ENCODE measurements at places on chromosomes 3 and 15. TPM values are rescaled to one million over a fixed set of nuclear protein-coding genes. Genes with fewer than 3 reads are reported as not detected.

CLRN1 gene
- total RNA-seq: not detected

ARPP21 gene
- total RNA-seq: not detected

MUSTN1 gene
- total RNA-seq: 2.3 TPM

PIGZ gene
- total RNA-seq: 1.4 TPM

CHRNB4 gene
- not detected for total RNA-seq

CYP8B1 gene
- not detected for total RNA-seq

CLDN18 gene
- total RNA-seq: not detected

WDR72 gene
- 0.43 TPM for total RNA-seq

BBX gene
- total RNA-seq: 108 TPM

GPR62 gene
- total RNA-seq: 0.40 TPM

- no peak overlapping the region for H3K4me3 ChIP-seq
- no peak for DNase-seq
- no peaks in the 10 kb centered on the region for H3K4me1 ChIP-seq
- no peaks in the 10 kb centered on the region for H3K27me3 ChIP-seq
- no peaks in the 10 kb centered on the region for H3K36me3 ChIP-seq
Observed at GRCh38 chr3:160675566-160676124, 1.3 kb upstream of the ARL14 start.

DNA sequence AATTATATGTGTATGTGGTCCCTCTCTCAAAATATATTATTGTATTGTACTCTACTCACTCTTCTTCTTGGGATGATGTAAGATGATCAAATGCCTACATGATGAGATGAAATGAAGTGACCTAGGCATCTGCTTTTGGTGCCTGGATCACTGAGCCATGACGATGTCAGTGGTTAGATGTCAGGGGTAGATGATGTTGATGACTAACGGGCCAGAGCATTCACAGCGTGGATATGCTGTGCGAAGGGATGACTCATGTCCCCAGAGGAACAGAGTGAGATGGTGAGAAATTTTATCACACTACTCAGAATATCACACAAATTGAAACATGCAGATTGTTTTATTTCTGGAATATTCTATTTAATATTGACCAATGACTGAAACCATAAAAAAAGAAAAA is 233.9 kb upstream of the CADM2 start:
- DNase-seq: no peak
- no peaks in the 10 kb centered on the region for H3K36me3 ChIP-seq
- H3K27me3 ChIP-seq: no peaks in the 10 kb centered on the region

DNA sequence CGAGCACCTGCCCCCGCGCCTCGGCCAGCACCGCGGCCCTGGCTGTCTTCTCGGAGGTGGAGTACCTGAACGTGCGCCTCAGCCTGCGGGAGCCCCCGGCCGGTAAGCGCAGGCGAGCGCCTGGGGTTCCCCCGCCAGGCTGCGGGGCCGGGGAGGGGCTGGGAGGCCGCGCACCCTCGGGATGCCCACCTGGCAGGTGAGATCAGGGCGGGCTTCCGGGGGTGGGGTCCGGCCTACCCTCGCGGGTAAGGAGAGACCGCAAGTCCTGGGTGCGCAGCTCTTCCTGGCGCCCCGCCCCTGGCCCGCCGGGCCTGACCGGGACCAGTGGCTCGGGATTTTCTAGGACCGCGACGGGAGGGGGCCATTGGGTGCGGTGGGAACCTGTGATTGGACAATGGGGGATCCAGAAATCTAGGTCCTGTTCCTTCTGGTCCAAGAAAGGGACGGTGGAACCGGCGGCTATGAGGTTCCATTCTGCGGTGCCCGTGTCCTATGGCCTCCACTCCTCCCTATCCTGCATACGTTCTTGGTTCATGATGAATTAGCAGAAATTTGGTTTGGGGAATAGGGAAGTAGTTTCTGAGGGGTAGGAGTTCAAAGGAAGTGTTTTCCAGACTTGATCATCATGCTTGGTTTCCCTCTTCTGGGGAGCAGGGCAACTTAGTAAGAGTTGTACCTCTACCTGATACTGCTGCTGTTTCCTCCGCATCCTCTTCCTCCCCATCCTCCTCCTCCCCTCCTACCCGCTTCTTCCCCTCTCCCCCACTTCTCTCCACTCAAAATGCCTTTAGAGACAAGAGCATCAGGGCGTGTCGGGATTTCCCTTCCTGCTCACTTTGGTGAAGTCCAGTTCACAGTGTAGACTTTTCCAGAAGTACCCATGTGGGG is 808 bp downstream of the ARRDC4 start:
- no peaks in the 10 kb centered on the region for H3K36me3 ChIP-seq
- peak overlapping the region; percentile 17 for H3K27ac ChIP-seq
- peak overlapping the region; percentile 90 for H3K4me3 ChIP-seq
- peaks cover 6% of the 10 kb centered on the region for H3K4me1 ChIP-seq

GRCh38 chr3:77039606-77040171 is at the start of gene ROBO2:
Gene ROBO2, plus strand, starts transcription at chr3:77040099. Its CDS starts 687 bp downstream, at chr3:77040786.
- H3K4me3 ChIP-seq: peak within 1 kb of the TSS; percentile 40
- H3K4me1 ChIP-seq: peaks cover 4% of the 10 kb centered on the region
- no peaks in the 10 kb centered on the region for H3K36me3 ChIP-seq
- peak; percentile 55 for DNase-seq
- peak within 1 kb of the TSS; percentile 85 for H3K27ac ChIP-seq
- no peaks in the 10 kb centered on the region for H3K27me3 ChIP-seq

DNA sequence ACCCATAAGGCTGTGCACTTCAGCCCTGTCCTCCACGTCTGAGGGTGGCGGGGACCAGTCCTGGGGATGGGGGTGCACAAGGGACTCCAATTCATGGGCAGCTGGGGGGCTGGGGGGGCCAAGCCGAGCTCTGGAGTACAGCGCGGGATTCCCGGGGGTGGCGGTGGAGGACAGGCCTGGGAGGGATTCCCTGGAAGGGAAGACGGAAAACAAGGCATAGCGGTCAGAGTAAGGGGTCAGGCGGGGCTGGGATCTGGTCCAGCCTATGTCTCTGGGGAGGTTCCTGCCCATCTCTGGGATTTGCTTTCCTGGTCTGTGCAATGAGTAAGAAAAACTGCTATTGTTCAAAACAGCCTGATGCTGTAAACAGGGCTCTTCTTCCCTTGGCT is 8.1 kb upstream of the IGDCC3 start:
- DNase-seq: peak; percentile 91
- H3K4me1 ChIP-seq: peaks cover 15% of the 10 kb centered on the region
- H3K27me3 ChIP-seq: no peaks in the 10 kb centered on the region
- H3K36me3 ChIP-seq: no peaks in the 10 kb centered on the region

- H3K27ac ChIP-seq: peak overlapping the region; percentile 10
- no peaks in the 10 kb centered on the region for H3K27me3 ChIP-seq
- H3K36me3 ChIP-seq: no peaks in the 10 kb centered on the region
- no peak overlapping the region for H3K4me3 ChIP-seq
Observed at GRCh38 chr15:40536501-40536900, 28.3 kb downstream of the CCDC32 start.

GRCh38 chr3:178083906-178084866 is 452.1 kb upstream of the KCNMB2 start:
- no peak overlapping the region for H3K27ac ChIP-seq
- H3K4me1 ChIP-seq: peaks cover 11% of the 10 kb centered on the region
- H3K27me3 ChIP-seq: no peaks in the 10 kb centered on the region
- H3K36me3 ChIP-seq: no peaks in the 10 kb centered on the region
- DNase-seq: no peak
- H3K4me3 ChIP-seq: no peak overlapping the region

- no peak overlapping the region for H3K27ac ChIP-seq
- H3K36me3 ChIP-seq: no peaks in the 10 kb centered on the region
- H3K27me3 ChIP-seq: no peaks in the 10 kb centered on the region
- no peak for DNase-seq
- no peak overlapping the region for H3K4me3 ChIP-seq
- no peaks in the 10 kb centered on the region for H3K4me1 ChIP-seq
Observed at GRCh38 chr3:130979117-130979516, 47.5 kb downstream of the ASTE1 start.

GRCh38 chr3:51702156-51702555 is 4.7 kb upstream of the GRM2 start:
- H3K4me3 ChIP-seq: no peak overlapping the region
- no peaks in the 10 kb centered on the region for H3K4me1 ChIP-seq
- no peak overlapping the region for H3K27ac ChIP-seq
- no peak for DNase-seq
- no peaks in the 10 kb centered on the region for H3K27me3 ChIP-seq

GRCh38 chr3:125202197-125202596 is 10.4 kb downstream of the SLC12A8 start:
- H3K4me1 ChIP-seq: no peaks in the 10 kb centered on the region
- no peaks in the 10 kb centered on the region for H3K27me3 ChIP-seq

GRCh38 chr3:19016851-19017250 is 131.5 kb upstream of the KCNH8 start:
- H3K36me3 ChIP-seq: no peaks in the 10 kb centered on the region
- no peaks in the 10 kb centered on the region for H3K4me1 ChIP-seq
- no peak for DNase-seq

DNA sequence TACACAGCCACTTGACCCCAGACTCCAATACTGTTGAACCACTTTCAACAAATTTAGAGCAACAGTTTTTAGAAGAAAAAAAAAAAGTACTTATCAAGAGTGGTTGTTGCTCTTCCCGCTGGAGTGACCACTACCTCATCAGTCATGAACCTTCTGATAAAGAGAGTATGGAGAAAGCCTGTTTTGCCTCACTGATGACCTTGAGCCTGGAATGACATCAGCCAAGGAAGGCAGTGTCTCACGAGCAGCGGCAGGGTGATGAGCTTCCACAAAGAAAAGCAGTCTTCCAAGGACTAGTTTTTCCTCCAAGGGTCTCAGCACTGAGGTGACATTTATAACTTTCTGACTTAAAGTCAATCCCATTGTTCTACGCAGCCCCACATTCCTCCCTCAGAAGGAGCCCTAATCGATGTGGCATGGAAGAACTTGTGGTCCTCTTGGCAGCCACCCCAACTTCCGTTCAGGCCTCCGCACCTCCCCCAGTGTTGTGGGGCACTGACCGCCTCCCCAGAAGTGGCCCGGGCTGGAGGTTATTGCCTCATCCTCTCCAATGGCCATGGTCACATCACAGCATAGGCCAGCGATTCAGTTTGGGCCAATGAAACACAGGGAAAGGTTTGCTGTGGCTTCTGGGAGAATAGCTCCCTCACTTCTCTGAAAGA is 1.8 kb upstream of the CYP11A1 start:
- H3K4me3 ChIP-seq: no peak overlapping the region
- peak overlapping the region; percentile 70 for H3K27ac ChIP-seq
- DNase-seq: peak; percentile 79
- no peaks in the 10 kb centered on the region for H3K36me3 ChIP-seq
- no peaks in the 10 kb centered on the region for H3K27me3 ChIP-seq

DNA sequence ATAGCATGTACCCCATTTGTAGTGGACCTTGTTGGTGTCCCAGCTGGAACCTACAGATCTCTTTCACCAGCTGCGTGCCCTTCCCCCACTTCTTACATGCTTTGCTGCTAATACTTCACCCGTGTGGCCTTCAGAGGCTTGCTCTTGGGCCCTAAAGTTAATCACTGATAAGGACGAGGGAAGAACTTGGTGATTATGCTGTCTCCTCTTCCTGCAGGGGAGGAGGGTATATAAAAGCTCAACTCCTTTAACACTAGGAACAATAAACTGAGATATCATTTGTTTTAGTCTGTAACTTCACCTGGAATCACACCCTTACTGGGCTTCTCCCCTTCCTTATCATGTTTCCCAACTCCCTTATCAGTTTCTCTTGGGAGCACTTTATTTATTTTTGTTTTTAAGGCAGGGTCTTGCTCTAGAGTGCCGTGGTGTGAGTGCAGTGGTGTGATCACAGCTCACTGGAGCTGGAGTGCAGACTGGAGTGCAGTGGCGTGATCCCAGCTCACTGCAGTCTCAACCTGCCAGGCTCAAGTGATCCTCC is 43.2 kb upstream of the PIK3R4 start:
- H3K4me1 ChIP-seq: no peaks in the 10 kb centered on the region
- no peak overlapping the region for H3K27ac ChIP-seq
- no peaks in the 10 kb centered on the region for H3K36me3 ChIP-seq

- H3K27me3 ChIP-seq: no peaks in the 10 kb centered on the region
- H3K27ac ChIP-seq: no peak overlapping the region
- H3K4me3 ChIP-seq: no peak overlapping the region
Observed at GRCh38 chr3:100871306-100871705, 121.9 kb downstream of the ABI3BP start.
